Lower lobe of right lung (tissue), 2 donors: ENCODE measurements at places on chromosomes 1 and 21. TPM values are rescaled to one million over a fixed set of nuclear protein-coding genes. Genes with fewer than 3 reads are reported as not detected.

EPHA10 gene
- 0.53 TPM for total RNA-seq

CRNN gene
- total RNA-seq, result not detected

GRCh38 chr1:35079003-35079930 is at the start of gene ZMYM1:
TSS of gene ZMYM1 (plus strand) at chr1:35079385. CDS start at chr1:35093988, 14,603 bp downstream.
- peak; percentile 90 for DNase-seq

GRCh38 chr1:171142416-171143385 is 42.4 kb upstream of the FMO2 start:
- no peak for DNase-seq

DNASE2B gene
- 26.1 TPM for total RNA-seq

EXO1 gene
- 1.4 TPM for total RNA-seq

- no peak for DNase-seq
Measured at GRCh38 chr1:160734301-160734700, 4.7 kb upstream of the SLAMF7 start.

FUCA1 gene
- 54.2 TPM for total RNA-seq

DNA sequence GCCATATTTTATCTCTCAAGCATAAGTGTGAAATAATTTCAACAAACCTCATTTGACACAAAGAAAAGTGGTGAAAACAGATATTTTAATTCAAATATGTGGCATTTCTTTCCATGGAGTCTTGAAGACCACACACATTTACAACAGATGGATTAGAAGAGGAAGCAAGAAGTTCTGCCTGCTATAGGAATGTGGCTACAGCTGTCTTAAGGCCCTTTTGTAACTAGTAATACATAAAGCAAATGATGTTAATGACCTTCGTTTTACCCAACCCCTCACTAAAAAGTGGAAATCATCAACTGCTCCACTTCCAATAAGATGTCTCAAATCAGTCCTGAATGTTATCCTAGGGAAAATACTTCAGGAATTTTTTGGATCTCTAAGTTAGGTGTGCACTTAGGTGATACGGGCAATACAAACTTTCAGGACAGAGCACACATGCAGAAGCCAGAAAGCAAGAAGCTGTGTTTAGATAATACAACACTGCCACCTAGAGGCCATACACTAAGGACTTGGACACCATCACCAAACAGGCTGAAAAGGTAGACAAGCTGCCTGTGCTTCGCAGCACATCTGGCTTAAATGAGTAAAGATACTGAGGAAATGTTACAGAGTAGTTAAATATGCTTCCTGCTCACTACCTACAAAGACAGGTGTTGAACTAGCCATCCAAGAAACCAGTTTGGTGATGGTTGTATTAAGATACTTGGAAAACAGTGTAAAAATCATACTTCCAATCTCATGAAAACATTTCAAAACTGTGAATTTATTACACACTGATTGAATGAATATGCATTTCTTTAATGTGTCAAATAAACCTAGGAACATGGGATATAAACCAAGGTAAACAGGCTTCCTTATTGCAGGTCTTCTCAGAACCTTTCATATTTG is 24.4 kb downstream of the RRAGC start:
- no peak for DNase-seq

KRTAP7-1 gene
- not detected for total RNA-seq

GPR37L1 gene
- total RNA-seq, result 0.06 TPM

DNA sequence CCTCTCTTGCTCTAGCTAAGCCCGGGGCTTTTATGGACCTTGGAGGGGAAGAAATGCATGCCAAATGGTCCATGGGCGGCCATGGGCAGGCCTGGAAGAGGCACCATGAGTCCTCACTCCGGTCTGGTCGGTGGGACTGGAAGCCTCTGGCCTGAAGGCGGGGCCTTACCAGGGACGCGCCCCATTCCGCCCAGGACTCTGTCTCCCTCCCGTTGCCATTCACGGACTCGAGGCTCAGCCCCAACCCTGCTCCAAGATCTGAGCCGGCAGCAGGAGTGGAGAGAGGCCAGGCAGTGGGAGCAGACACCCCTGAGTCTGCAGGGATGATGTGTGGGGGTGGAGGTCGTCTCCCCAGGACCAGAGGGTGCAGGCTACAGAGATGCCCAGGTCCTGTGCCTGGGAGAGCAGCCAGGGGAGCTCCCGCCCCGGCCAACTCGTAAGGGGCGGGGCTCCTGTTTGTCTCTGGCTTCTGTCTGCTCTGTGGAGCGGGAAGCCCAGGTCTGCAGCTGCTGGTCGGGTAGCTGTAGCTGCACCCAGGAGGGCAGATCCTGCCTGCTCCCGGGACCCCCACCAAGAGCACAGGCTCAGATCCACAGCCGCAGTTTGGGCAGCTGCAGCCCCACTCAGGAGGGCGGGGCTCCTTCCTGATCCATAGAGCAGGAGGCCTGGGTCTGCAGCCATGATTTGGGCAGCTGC is 8.3 kb upstream of the KANK4 start:
- no peak for DNase-seq

DNA sequence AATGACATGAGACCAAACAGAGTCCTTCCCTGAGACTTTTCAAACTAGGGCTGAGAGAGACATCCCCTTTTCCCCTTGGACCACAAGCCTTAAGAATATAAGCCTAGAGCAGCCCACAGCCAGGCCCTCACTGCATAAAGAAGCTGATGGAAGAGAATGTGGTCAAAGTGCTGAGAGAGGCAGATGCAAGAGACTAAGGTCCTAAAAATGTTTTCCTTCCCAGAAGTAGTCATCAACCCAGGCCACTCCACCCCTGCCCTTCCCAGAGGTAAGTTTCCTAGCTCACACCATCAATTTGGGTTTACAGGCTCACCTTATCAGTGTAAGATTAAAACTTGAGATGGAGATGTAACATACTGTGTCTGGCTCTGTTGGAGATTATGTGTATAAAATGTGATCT is 58.2 kb downstream of the BCAR3 start:
- DNase-seq, result no peak

ADAM30 gene
- total RNA-seq, result not detected

DNA sequence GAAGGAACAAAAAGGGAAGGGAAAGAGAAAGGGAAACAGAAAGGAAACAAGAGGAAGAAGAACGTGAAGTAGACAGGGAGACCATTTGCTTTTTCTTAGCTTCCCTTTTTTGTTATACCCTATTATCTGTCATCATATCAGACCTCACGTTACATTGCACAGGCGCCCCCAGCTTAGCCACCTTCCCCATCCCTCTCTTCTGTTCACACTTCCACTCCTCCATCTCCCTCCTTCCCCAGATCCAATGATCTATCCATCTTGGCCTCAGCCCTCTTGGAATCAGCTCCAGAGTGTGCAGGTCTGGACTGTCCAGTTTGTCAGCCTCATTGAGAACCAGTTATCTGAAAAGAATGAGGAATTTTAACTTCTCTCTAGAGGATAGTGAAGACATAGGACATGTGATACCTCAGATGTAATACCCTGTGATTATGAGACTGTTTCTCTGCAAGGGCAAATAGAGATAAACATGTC is 101.1 kb upstream of the ERRFI1 start:
- no peak for DNase-seq

TMPRSS3 gene
- 3.8 TPM for total RNA-seq

DNA sequence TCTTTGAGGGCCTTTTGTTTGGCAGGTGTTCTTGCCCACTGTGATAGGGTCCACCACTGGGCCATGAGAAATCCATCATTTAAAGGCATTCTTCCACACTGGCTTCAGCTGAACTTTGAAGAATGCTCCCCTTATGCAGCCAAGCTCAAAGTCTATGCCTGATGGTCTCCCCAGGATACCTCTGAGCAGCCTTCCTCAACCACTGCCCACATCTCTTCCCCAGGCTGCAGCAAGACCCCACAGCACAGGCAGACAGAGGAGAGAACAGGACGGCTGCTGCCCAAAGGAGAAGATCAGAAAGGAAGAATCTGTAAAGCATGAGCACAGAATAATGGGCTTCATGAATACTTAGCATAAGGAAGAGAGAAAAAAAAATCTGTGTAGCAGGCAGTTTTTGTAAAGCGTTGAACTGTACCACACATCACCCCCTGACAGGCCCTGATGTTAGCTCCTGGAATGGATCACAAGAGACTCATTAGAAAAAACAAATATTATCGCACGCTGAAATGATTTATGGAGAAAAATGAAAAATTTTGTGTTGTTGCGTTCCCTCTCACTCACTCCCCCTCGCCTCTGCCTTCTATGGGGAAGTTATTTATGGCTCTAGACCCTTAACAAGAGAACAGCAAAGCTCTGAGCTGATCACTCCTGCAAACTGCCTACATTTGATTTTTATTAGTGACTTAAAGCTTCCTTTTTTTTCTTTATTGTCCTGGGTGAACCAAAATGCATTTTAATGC is 134.1 kb downstream of the TMEM53 start:
- no peak for DNase-seq

FOXO6 gene
- 0.92 TPM for total RNA-seq

CACNA1S gene
- 0.06 TPM for total RNA-seq

DNA sequence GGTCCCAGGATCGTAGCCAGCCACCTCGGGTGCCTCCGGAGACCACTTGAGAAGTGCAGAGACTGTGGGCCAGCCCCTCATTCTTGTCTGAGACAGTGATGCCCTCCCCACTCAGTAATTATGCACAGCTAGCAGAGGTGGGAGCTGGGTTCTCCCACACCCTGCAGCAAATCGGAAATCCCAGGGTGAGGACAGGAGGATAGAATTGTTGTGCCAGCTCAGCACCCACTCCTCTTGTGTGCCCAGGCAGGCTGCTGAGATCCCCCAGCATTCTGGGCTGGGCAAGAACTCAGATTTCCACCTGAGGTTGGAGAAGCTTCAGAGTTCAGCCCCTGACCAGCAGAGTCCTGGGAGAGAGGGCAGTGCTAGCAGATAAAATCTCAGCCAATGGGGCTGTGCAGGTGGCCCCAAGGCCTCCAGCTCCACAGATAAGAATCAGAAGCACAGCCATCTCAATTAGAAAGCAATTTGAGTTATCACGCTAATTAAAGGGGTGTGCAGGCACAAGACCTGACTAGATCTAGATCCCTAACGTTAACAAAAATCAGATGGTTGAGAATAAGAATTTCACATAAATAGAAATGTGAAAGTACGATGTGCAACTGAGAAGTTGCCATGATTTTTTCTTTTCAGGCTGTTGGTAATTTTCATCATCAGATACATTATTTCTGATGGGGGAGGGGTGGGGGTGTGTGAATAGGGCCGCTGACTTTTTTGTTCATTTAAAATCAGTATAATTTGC is 45.5 kb upstream of the IRF2BP2 start:
- no peak for DNase-seq

DNA sequence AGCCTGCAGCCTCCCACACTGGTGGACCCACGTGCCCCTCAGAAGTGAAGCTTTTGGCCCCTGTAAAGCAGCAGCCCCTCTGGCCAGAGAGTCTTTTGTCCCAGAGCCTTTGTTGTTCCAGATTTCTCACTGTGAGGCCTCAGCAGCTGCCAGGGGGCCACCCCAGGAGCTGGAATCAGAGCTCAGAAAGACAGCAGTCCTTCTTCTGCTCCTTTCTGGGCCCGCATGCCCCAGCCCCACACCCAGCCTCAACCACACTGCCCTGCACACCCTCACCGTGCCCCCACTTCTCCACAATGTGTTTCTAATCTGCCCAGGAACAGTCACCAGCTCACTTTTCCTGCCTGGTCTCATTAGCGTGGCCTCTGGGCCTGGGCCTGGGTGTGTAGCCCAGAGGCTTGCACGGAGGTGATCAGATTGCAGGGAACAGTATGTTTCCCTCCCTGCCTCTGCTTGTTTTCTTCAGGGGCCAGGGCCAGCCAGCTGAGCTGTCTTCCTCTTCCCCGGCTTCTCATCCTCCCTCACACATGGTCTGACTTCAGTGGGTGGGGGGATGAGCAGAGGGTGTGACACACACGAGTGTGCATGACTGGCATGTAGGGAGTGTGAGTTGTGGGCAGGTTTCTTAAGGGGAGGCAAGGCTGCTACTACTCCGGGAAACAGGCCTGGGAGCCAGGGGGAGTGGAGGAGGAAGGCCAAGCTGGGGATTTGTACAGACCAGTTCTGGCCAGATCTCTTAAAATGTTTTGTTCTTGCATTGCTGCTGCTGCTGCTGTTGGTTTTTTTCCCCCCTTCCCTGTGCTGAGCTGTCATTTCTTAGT is 82.5 kb upstream of the ZNF648 start:
- peak; percentile 81 for DNase-seq

HPDL gene
- not detected for total RNA-seq

GBP5 gene
- 9.6 TPM for total RNA-seq

DNA sequence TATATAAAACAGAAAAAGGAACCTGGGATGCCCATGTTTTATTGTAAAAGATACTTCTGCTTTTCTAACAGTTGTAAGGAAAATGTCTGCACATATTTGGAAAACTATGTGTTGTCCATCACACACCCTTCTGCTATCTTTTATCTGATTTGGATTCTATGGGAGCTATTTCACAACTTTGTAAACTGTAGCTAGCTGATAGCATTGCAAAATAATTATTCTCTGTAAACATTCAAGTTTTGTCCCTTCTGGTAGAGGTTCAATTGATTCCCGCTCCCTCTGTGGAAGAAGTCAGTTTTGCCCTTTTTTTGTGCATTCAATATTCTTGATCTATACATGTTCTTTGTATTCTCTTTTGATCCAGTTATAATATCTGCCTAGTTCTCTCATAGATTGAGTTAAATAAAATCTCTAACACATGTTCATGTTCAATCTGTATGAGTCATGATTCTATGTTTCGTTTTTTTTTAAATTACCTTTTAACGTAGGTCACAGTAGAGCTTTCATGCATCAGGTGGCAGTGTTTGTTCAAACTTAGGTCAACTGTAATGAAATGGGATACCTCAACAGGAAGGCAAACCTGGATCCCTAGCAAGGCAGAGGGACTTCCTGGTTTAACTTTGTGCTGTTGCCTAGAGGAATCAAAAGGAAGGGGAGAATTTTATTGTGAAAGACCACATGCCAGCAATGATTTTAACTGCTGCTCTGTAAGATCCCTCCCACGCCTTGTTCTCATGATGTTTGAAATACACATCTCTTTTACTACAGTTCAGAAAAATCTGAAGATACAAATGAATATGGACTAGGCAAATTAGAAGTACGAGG is 26.0 kb upstream of the BCL9 start:
- no peak for DNase-seq

GRCh38 chr1:240044620-240045019 is 47.1 kb upstream of the FMN2 start:
- no peak for DNase-seq

GRCh38 chr1:21280011-21280471 is 10.2 kb downstream of the ECE1 start:
- peak; percentile 70 for DNase-seq

GRCh38 chr1:106072909-106073600 is 983.4 kb upstream of the PRMT6 start:
- no peak for DNase-seq

GRCh38 chr1:220616836-220617235 is 73.3 kb upstream of the C1orf115 start:
- no peak for DNase-seq

IRF6 gene
- total RNA-seq, result 18.2 TPM

GRCh38 chr1:8955406-8955805 is 9.7 kb downstream of the CA6 start:
- no peak for DNase-seq

FCRL6 gene
- total RNA-seq, result 2.3 TPM

ELAPOR1 gene
- total RNA-seq, result 24.4 TPM

DNA sequence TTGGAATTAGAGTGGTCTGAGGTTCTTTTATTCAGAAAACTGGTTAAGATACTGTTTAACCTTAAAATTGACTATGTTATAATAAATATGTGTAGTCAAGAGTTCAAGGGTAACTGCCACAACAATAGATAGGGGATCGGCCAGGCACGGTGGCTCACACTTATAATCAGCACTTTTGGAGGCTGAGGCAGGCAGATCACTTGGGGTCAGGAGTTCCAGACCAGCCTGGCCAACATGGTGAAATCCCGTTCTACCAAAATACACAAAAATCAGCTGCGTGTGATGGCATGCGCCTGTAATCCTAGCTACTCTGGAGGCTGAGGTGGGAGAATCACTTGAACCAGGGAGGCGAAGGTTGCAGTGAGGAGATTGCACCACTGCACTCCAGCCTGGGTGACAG is 39.5 kb downstream of the PDC start:
- DNase-seq, result no peak
